ENCODE measurements at places on chromosomes 6 and 20.
A peak's percentile ranks its signal among the peaks of the same experiment; 100 is the strongest.

GRCh38 chr20:40781327-40782042, 92.4 kb upstream of the MAFB start:
- DNase-seq: no peak

DNA sequence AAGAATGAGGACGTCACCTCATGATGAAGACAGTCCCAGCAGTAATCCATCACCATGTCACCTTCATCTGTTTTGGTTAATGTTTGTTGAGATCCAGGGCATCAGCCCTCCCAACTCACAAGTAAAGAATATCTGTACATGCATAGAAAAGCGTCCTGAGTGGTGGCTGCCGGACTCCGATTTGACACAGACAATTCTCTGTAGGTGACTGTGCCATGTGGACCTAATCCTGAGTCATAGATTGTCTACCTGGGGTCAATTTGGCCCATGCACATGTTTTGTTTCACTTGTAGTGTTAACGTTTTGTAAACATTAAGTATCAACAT, 168.4 kb upstream of the UST start:
- DNase-seq: no peak

DNA sequence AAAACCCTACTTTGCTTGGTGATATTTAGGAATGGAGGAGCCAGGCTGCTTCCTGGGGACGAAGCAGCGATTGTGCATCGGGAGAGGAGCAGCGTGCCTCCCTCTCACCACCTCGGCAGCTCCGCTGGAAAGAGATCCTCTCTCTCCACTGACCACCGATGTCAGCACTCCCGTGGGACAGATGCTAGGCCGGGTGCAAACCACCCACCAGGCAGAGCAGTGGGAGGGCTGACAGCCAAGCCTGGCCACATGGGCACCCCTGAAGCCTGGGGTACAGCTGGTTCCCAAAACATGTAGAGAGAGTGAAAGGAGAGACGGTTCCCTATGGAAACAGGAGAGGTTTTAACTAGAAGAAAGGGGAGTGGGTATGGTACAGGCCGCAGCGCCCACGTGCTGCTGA, 220.0 kb downstream of the ANKRD60 start:
- no peak for DNase-seq

DNA sequence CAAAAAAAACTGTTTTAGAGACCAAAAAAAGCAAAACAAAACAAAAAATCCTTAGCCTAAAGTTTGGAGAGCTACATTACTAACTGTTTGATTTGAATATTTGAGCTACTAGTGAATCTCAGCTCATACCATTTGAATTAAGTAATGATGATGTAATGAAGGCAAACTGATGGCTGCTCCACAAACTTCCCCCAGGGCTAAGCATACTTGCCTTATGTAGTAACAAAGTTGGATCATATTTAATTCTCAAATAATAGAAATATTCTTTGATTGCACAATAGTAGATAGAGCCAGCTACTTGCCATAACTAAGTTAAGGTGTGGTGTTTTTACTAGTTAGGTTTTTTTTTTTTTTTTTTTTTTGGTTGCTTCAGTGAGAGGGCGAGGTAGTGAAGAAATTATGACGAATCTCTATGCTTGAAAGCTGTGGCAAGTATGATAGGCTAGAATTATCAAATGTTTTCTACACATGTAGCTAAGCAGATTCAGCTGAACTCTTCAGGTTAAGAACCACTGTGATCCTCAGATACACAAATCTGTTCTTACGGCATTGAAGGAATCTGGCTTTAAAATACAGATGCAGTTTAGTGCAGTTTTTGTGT, 2.9 kb downstream of the RAB32 start:
- no peak for DNase-seq

- no peak for DNase-seq
Measured at GRCh38 chr6:102679865-102680264, 1286.4 kb downstream of the GRIK2 start.

DNA sequence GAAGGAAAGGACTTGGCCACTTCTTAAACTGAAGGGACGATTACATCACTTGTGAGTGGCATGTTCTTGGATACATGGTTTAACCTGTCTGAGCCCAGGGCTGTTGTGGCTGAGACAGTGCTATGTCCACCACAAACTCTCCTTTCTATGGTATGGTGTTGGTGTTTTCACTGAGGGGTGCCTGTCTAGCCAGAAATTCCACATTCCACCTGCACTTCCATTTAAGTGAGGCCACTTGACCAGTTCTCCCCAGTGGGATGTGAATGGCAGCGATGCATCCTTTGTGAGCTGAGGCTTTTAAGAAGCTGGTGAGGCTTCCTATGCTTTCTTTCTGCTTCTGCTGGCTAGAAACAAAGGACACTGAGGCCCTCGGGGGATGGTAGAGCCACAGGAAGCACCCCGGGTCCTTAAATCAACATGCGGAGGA, 151.4 kb upstream of the CHD6 start:
- DNase-seq: no peak

DNA sequence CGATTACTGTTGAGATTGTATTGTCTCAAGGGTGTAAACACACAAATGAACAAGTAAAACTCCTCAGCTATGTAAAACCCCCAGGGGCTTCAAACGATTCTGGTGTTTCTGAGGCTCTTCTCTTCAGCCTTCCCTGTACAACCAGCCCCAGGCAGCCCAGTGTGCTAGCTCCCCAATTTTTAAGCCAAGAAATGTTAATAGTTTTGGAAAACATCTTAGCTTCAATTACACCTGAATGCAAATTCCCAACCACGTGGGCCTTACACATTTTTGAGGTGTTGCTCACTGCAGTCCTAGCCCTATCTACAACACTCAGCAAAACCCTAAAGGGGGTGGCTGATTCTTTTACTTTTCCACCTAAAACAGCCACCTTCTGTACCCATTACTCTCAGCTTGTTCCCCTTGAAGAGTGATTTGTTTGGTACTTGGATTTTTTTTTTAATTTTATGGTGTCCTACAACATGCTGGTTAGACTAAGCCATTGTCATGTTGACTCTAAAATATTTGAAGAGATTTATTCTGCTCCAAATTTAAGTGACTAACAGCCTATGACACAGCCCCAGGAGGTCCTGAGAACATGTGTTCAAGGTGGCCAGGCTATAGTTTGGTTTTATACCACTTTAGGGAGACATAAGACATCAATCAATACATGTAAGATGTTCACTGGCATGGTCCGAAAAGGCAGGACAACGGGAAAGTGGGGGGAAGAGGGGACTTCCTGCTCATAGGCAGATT, 48.7 kb downstream of the ADAT2 start:
- no peak for DNase-seq

DNA sequence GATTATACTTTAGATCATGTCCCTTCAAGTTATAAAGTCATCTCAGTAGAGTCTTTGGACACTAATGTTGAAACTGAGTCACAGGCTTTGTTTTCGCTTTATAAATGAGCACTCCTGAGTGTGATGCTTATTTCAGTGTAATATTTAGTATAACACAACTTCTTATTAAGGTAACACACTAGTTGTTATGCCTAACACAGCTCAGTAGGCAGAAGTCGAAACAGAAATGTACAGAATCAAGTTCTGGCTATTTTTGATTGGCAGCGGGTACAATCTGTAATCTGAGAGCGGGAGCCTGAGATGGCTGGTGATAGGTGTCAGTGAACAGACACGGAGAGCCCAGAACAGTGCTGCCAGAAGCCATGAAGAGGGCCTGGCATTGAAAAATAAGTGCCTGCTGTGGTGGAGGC, 11.4 kb downstream of the HECA start:
- DNase-seq: no peak

GRCh38 chr20:23180451-23180921, 94.4 kb upstream of the CD93 start:
- DNase-seq: no peak

GRCh38 chr6:111222341-111222740, 135.0 kb downstream of the SLC16A10 start:
- no peak for DNase-seq

- peak; percentile 47 for DNase-seq
Measured at GRCh38 chr20:51481341-51481914, 61.1 kb downstream of the NFATC2 start.

GRCh38 chr20:41095110-41095969, 42.0 kb upstream of the PLCG1 start:
- peak; percentile 67 for DNase-seq

DNA sequence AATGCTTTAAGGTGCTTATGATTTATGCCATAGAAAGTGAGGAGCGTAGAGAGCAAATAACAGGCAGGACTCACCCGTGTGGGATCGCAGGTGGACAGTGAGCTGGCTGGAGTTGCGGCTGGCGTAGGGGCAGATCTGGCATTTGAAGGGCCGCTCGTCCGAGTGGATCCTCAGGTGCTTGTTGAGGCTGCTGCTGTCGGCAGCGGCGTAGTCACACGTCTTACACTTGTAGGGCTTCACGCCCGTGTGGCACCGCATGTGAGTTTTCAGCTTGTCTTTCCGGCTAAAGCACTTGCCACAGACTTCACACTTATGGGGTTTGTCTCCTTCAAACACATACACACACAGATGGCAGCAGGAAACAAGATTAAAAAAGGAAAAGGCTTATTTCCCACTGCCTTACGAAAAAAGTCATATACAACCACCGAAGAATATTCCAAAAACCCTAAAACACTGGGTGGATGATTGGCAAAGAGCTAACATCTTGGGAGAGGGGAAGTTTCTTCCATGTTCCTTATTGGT, 31.5 kb downstream of the ZFP64 start:
- DNase-seq: no peak

DNA sequence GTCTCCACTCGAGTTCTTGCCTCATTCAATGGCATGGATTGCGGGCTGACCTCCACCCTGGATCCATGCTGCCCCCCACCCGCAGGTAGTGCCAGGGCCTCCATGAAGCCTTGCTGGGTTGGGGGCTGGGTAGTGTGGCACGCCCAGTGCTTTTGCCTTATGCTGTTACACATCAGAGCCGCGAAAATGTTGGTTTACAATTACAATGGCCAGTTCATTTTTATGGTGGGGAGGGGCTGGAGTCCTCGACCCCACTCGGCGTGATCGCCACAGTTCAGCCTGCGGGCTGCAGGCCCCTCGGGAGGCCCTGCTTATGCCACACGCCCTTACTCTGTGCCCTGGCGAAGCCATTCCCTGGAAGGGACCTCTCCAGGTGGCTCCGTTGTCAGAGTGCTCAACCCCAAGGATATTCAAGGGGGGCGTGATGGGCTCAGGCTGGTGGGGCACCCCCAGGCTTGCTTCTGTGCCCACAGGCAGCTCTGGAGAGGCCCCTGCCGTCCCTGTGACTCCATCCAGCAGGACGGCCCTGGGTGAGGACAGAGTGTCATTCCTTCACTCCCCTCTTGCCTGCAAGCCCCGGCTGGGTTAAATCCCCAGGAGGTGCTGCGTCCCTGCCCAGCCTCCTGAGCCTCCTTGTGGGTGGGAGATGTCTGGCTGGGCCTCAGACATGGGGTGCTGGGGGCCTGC, 14.8 kb downstream of the ITPA start:
- no peak for DNase-seq

GRCh38 chr6:139344186-139344963, 30.1 kb downstream of the CITED2 start:
- DNase-seq: no peak

DNA sequence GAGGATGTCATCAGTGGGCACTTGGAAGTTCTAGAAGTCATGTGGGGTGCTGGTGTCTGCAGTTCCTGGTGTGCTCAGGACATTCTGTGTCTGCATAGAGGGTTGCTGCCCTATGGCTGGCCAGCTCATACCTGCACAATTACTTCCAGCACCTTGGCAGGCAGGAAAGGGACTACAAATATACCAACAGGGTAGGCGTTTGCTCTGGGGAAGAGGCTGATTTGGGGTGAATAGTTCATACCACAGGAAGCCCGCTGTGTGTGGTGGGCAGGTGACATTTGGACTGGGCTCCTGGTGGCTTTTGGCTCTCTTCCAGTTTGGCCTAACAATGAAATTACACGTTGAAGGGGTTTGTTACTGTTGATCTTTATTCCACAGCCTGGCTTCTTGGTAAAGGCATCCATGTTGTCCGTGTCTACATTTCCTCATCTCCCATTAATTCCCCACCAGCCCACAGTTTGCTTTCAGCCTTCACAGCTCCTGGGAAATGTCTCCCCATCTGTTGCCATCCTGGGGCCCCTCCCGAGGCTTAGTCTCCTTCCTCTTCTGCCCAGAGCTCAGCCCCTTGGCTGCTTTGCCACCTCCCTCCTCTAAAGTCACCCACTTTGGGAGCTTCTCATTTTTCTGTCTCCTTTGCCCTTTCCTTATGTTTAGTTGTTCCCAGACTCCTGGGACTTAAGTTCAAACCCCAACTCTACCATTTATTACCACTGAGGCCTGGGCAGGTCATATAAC, 88.1 kb downstream of the RSPH3 start:
- no peak for DNase-seq

- no peak for DNase-seq
Measured at GRCh38 chr6:113073611-113074191, 726.6 kb downstream of the RFPL4B start.

DNA sequence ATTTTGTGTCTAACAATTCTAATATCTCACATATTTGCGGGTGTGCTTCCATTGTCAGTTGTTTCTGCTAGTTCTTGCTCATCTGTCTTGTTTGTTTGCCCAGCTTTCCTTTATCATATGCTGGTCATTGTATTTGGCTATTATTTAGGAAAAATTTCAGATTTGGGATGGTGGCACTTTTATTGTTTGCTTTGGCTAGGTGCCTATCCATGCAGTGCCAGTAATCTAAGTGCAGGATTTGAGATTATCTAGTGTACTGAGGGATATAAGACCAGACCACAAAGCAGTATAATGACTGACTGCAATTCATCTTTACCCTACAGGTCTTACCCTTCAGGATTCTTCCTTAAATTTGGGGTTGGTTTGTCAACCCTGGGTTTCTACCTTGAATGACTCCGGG, 63.9 kb downstream of the NINL start:
- no peak for DNase-seq

DNA sequence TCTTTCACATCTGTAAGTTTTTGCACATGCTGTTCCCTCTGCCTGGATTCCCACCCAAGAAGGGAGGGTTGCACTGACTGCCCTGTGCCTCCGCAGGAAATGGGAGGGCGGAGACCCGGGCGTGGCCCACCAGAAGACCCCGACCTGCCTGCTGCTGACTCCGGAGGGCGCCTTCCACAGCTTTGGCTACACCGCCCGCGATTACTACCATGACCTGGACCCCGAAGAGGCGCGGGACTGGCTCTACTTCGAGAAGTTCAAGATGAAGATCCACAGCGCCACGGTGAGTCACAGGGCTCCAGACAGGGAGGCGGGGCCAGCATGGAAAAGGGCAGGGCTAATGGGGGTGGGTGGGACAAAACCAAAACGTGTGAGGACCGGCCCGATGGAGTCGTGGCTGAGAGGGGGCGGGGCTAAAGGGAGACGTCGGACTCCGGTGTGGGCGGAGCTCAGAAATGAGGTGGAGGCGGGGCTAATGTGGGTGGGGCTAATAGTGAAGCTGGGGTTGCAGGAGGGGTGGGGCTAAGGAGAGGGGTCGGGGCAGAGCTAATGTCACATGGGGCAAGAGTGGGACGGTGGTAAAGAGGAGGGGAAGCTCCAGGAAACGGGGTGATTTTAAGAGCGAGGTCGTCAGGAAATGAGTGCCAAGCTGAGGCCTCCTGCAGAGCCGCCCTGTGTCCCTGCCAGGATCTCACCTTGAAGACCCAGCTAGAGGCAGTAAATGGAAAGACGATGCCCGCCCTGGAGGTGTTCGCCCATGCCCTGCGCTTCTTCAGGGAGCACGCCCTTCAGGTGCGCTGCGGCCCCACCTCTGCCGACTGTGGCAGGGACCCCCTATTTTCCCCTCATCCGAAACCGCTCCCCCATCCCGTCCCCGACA, 12.6 kb downstream of the HSPA12B start:
- peak; percentile 82 for DNase-seq
